ENCODE measurements at places on chromosomes 3 and 15.

- DNase-seq, result no peak
Measured at GRCh38 chr3:108243243-108243642, 21.0 kb upstream of the IFT57 start.

DNA sequence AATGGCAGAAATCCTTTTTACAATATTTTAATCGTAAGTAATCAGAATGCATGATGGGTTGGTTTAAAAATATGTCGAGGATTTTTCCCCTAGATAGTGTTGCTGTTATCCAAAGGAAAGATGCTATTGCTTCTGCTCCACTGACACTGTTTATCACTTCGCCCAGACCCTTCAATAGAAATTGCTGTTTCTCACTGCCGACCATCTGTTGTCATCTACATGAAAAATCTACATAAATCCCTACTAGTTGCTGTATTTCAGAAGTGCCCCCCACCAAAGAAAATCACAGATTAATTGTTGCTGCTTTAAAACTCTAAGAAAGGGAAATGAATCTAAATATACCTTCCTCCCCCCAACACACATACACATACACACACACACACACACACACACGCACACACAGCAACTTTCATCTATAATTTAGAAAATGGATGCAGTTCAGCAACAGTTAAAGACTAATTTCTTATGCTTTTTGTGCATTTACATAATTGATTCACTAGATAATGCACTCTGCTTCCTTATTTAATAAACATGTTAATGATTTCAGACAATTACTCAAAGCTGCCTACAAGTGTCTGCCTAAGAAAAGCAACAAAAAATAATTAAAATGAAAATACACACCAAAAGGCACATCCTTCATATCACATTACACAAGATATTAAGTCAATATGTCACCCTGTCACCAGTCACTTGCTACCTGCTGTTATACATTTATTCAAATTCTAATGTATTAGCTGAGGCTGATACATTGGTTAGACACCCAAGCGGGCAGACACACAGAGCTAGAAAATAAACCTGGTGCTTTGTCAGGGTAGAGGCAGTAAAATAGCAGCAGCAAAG is 82.8 kb downstream of the RORA start:
- DNase-seq, result no peak

DNA sequence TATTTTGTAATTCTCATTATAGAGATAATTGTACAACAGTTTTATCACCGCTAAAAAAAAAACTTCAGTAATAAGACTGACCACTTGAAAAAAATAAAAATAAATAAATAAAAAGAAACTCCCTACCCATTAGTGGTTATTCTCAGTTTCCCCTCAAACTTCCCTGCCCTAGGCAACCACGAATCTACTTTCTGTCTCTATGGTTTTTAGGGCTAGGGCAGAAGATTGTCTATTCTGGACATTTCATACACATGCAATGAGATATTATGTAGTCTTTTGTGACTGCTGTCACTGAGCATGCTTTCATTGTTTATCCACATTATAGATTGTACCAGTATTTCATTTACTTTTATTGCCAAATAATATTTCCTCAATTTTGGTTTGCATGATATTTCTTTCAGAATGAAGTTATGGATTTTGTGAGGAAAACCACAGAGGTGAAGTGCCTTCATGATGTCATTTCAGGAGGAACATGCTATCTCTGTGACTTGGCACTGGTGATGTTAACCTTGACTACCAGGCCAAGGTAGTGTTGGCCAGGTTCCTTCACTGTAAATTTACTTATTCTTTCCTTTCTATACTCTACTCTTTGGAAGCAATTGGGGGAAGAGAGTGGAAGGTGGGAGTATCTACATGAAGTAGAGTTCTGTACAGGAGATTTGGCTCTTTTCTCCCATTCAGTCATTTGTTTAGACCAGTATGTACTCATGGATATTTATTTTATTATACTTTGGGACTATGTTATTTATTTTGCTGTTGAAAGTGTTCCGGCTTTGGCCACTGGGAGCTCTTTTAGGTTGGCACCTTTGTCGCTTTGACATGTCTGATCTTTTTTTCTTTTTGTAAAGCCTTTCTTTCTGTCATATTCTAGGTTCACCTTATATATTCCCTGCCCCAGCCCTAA is 86.3 kb downstream of the GMPS start:
- DNase-seq, result no peak

DNA sequence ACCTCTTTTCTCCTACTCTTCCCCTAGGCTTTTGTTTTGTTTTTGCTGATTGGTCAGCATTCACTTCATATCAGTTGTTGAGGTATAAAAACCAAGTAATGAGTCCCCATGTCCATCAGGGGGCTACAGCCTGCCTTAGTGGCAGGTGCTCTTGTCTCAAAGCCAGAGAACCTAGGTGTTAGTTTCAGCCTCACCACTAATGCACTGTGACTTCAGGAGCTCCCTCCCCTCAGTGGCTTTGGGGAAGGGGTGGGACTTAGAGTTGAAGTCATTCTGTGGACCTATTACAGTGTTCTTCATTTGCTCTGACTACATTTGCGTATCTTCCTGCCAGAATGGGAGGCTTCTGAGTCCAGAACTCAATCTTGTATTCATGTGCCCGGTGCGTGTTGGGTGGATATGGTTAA is 41.6 kb downstream of the NR2C2 start:
- no peak for DNase-seq

- no peak for DNase-seq
Measured at GRCh38 chr15:31136016-31136415, 34.5 kb upstream of the TRPM1 start.

- DNase-seq, result no peak
Measured at GRCh38 chr3:156543043-156543555, 11.8 kb downstream of the SSR3 start.

GRCh38 chr15:76070921-76071635 is 11.3 kb downstream of the TMEM266 start:
- DNase-seq, result no peak

DNA sequence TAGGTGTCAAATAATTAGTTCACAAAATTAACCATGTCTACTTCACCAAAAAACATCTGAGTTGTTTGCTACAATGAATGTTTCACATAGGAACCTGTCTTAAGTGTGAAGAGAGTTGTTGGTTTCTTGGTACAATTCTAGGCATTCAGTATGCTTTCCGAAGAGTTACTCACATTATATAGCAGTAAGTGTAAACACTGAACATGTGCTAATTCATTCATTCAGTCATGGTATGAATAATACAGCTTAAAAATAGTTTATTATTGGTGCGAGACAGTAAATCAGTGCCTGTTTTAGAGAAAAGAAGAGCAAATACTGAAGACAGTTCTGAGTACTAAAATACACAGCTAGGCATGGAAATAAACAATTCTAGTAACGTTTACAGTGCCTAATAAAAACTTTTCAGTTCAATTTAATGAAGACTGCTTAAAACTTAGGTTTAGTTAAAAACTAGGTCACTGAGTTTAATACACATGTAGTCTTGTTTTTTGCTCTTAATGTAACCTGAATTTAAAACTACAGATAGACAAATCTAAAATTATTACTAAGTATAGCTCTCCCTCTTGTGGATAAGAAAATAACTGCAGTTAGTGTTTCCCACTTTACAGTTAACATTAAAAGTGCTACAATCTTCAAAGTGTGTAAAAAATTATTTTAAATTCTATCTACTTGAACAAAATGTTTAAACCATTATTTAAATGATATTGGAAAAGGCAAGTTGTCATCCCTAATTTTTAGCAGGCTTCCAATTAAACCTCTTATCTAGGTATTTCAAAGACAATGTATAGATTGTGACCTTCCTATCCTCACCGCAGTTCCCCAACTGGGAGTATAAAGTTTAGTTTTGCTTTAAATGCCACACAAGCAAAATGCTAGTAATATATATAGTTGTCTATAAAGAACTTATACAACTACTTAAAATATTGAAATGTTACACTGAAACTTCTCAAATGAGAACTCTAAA is 20.1 kb upstream of the ZCWPW2 start:
- DNase-seq, result no peak

DNA sequence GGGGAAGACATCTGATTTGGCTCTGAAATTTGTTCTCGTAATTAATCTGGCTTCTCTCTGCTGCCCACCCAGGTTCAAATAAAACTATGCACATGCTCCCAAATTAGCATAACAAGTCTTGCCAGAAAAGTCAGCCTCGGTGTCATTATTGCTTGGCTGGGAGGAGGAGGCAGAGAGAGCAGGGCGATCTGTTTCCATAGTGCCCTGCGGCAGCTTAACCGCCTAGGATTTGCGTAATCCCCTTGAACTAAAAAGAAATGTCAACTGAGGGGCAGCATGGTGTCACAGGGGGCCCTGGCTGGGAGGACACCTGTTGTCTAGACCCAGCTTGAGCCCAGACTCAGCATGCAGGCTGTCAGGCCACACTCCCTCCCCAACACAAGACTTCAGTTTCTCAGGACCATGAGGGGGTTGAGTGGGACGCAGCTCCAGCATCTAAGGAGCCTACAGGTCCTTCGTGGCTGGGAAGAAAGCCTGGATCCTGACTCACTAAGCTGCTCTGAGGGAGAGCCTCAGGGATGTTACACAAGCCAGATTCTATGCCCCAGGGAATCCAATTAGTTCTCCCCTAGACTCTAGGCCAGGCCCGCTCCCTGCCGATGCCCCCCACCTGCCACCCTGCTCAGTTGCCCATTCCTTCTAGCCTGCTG is 17.3 kb downstream of the MRPS11 start:
- DNase-seq, result no peak

DNA sequence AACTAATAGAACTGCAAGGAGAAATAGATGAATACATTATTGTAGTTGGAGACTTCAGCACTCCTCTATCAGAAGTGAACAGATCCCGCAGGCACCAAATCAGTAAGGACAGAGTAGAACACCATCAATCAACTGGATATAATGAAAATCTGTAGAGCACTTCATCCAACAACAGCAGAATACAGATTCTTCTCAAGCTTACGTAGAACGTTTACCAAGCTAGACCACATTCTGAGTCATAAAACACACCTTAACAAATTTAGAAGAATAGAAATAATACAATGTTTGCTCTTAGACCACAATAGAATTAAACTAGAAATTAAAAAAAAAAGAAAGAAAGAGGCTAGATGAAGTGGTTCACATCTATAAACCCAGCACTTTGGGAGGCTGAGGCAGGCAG is 70.7 kb upstream of the NEDD4 start:
- no peak for DNase-seq

All from stimulated activated CD8-positive, alpha-beta memory T cell treated with anti-CD3 and anti-CD28 coated beads, Interleukin-4, amount 100 ng/mL, for 1 hour (primary cell).